ENCODE measurements at places on chromosomes 6 and 20.

DNA sequence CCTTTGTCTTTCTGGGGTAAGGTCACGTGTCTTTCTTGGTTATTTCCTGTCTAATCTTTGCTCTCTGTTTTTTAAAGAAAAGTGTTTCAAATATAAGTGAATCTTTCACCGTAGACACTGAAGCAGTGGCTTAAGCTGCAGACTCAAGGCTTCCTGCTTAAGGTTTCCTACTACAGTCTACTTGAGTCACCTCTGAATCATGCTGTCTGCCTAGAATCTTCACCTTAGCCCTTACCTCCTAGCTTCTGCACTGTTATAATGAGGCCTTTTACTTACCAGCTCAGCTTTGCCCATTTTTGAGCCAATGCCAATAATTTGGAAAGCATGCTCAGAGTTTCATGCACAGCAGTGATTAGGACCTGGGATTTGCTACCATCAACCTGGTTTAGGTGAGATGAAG is 30.6 kb downstream of the ADGRF4 start:
- DNase-seq, result no peak

GRCh38 chr20:50152394-50153152 is 950 bp downstream of the PEDS1 start:
- no peak for DNase-seq

- DNase-seq, result no peak
These were observed 3.8 kb downstream of the COL21A1 start for GRCh38 chr6:56243518-56244070.

- DNase-seq, result no peak
These were observed 876.1 kb upstream of the ADGRB3 start for GRCh38 chr6:67759001-67759400.

- DNase-seq, result no peak
These were observed 40.0 kb downstream of the KATNA1 start for GRCh38 chr6:149608381-149608982.

- no peak for DNase-seq
These were observed 141.1 kb downstream of the CEP57L1 start for GRCh38 chr6:109236115-109237076.

DNA sequence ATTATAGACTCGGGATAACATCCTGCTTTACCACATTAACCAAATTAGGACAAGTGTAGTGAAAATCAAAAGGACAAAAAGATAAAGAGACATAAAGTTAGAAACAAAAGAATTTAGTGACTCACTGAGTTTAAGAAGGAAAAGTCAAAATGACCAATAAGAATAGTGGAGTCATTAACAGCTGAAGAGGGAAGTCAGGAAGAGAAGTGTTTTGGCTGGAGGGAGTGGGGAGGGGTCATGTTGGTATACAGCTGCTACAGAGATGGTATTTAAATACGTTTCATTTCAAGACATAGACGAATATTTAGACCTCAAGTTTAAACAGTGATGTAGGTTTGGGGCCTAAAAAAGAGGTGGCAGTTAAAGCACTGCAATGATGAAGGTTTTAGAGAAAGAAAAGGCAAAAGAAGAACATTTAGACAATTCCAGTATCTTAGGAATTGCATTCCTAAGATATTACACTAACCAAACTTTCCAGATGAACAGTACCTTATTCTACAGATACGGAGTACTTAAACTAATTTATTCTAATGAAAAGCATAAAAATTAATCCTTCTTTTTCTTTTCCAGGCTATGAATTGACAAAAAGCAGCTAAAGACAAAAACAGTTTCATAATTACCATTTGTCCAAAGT is 10.6 kb downstream of the FKBP5 start:
- no peak for DNase-seq

GRCh38 chr20:24838546-24839535 is 110.2 kb upstream of the CST7 start:
- no peak for DNase-seq

DNA sequence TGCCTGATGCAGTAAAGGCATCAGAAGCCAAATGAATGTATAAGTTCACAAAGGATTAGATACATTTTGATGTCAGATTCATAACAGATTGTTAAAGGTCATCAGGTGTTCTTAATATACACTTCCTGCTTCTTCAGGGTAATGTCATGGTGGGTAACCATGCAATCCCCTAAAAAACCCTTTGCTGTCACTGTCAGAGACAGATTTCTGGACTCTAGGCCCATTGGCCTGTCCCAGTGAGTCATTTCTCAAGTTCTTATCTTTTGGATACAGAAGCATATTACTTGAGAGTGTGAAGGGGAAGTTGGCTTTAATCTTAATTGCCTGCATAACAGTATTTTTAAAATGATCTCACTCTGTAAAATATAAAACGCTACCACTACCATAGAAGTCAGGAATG is 895.6 kb upstream of the MAP3K7 start:
- no peak for DNase-seq

DNA sequence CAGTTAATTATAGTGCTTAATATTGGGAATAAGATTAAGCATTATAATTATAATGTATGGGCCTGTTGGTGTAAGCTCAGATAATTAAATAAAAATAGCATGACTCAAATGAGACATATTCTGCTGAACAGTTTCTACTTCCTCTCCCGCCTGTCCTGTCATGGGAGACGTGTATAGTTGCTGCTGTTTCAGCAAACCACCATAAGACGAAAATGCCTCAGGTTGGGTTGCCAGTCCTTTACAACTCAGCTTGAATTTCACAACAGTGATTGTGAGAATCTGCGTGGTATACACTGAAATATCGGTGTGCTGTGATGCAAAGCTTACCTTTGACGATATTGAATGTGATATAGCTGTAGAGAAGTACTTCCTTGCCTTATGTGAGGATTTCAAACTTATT is 99.5 kb downstream of the POPDC3 start:
- DNase-seq, result no peak

DNA sequence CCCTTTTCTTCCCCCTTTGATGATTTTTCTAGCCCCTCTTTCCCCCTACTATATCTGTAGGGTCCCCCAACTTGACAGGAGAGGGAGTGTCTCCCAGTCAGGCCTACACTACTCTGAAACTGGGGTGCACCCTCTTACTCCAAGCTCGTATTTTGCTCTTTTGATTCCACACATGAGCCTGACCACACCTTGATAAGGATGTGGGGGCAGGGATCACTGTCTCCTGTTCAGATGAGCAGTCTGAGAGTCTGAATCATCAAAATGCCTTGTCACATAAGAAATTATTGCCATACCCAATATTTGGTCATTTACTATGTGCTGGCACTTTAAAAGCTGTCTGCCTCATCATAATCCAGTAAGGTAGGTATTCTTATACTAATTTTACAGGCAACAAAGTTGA is 15.9 kb downstream of the PNPLA1 start:
- DNase-seq, result no peak

GRCh38 chr6:42359021-42359420 is 92.7 kb downstream of the TRERF1 start:
- DNase-seq, result no peak

- no peak for DNase-seq
These were observed 145.1 kb downstream of the KIF16B start for GRCh38 chr20:16428112-16428511.

GRCh38 chr6:149895833-149896271 is 2.1 kb downstream of the RAET1E start:
- peak; percentile 44 for DNase-seq

DNA sequence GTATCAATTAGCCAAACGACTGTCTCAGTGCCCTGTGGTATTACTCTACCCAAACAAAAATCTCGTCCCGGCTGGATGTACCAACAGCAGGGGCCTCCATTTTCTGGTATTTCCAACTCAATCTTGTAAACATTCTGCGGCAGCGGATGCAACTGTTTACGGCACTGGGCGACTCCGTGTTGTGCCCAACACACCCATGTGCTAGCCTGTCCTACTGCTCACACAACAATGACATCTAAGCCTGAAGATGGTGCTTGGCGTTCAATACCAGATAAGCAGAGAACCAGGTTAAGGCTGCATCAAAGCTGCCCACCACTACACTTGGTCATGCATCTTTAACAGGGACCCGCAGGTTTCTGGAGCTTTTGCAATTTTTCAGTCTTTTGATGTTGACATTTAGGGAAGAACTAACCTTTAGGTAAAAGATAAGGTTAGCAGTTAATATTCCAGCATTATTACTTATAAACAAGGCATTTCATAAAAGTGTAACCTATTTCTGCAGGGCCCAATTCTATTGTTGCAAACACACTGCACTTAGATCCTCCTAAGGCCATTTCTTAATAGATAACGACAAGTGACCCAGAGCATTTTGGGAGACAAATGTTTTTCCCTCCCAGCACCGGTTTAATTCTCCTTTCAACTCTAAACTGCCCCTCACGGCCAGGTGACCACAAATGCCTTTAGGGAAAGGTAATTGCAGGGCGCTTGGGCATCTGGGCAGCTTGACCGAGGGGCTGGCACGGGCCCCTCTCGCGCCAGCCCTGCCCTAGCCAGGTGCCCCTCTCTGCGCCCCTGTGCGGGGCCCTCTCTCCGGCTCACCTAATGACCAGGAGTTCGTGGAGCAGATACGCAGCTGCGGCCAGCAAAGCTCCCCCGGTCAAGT is 945 bp downstream of the FAXC start:
- no peak for DNase-seq

- DNase-seq, result no peak
These were observed 23.2 kb upstream of the PNPLA1 start for GRCh38 chr6:36246506-36247268.

- DNase-seq, result no peak
These were observed 30.4 kb downstream of the IBTK start for GRCh38 chr6:82217018-82217586.

DNA sequence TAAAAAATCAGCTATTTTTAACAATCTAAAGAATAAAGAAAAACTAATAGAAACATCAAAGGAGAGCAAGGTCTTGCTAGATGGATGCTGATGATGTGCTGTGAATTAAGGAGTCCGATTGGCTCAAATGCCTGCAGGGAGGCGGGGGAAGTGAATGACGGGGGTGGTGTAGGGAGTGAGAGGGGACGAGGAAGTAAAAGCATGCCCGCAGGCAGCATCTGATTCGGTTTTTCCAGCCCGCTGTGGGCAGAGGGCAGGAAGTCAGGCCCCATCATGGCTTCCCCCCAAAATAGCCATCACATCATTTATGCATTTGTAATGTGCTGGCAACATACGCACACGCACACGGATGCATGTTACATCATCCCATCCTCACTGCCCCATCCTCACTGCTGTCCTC is 10.3 kb downstream of the RSPO4 start:
- DNase-seq, result no peak

GRCh38 chr20:21640556-21640955 is 64.9 kb upstream of the PAX1 start:
- no peak for DNase-seq

- no peak for DNase-seq
These were observed 4.0 kb downstream of the LY6G6F start for GRCh38 chr6:31710523-31711219.

DNA sequence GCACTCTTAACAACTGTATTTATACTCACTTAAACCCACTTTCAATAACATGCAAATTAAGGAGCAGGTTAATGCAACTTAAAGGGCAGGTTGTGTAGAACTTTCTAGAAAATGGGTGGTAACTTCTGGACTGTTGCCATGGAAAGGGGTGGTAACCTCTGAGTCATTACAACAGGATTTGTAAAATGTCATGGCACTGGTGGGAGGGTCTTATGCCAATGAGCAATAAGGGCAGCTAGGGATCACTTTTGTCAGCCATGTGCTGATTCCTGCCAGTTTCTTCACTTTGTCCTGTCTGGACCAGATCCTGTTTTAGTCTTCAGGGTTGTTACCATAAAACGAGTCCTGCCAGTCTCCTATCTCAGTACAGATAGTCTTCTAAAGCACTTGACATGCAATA is 560.5 kb upstream of the PTCHD4 start:
- DNase-seq, result no peak

- DNase-seq, result no peak
These were observed 33.6 kb downstream of the KCNB1 start for GRCh38 chr20:49448917-49449316.

DNA sequence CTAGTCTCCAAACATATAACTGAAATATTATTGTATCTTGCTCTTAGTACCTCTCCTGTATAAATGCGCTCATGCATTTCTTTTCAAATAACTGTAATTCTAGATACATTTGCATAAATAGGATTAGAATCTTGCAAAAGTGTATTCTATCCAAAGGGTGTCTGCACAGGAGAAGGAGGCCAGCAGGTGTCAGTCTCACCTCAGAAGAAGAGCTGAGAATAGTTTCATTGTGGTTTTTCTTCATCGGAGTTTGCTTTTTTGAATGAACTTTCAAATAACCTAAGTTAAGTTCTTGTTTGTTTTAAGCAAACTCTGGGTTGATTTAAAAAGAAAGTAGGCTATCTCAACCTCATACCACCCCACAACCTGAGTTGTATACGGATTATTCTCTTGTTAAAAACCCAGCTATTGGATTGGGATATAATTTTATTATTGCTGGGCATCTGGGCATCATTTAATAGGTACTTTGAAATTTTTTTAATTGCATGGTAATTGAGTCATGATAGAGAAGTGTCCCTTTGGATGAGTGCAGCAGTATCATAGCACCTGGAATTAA is 125.0 kb upstream of the MLIP start:
- DNase-seq, result no peak

DNA sequence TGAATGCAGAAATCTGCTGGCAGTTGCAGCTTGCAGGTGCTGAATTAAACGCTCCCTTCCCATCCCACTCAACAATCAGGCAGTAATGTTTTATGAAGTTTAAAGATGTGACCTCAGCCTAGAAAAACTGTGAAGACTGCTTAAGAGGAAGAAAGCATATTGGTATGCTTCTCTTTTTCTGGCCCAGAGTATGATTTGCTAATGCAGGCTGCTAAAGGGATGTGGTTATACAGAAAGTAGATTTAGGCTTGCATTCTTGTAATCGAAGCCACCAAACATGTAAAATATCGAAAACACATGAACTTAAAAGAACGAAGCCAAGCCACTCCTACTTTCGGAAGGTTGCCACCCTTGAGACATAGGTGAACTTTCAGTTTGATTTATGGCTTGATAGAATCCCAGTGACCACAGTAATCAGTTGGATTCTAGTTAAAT is 40.7 kb downstream of the MAP3K5 start:
- DNase-seq, result peak; percentile 67

DNA sequence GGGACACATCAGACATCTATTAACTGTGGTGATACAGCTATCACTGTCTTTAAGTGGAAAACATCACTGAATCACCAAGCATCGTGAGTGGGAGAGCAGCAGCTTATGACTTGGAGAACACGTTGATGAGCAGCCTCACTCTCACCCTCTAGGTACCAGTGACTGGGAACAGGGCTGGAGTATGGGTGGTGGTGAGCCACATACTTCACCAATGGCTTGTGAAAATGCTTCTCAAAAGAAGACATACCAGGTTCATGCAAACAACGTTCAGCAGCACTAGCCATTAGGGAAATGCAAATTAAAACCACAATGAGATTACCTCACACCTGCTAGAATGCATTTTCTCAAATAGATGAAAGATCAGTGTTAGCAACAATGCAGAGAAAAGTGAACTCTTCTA is 25.3 kb downstream of the SNX5 start:
- no peak for DNase-seq
